ENCODE measurements at places on chromosomes 4 and X.
A peak's percentile ranks its signal among the peaks of the same experiment; 100 is the strongest.

DNA sequence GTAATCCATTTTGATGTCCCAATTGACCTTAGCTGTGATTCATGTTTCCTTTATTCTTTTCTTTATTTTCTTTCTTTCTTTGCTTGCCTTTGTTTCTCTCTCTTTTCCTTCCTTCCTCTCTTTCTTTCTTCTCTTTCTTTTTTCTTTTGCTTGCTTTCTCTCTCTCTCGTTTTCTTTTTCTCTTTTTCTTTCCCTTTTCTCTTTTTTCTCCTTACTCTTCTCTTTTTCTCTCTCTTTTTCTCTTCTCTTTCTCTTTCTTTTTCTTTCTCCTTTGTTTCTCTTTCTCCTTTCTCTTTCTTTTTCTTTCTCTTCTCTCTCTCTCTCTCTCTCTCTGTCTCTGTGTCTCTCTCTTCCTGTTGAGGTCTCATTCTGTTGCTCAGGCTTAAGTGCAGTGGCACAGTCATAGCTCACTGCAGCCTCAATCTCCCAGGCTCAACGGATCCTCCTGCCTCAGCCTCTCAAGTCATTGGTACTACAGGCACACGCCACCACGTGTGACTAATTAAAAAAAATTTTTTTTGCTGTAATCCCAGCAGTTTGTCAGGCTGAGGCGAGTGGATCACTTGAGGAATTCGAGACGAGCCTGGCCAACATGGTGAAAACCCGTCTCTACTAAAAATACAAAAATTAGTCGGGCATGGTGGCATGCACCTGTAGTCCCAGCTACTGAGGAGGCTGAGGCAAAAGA, 8.0 kb upstream of the DHRSX start:
- no peak for DNase-seq

- no peak for DNase-seq
Observed at GRCh38 chr4:187433141-187433540, 562.4 kb upstream of the ZFP42 start.

- DNase-seq, result no peak
Observed at GRCh38 chr4:13597141-13597540, 30.4 kb downstream of the BOD1L1 start.

GRCh38 chr4:104447294-104447693, 47.4 kb downstream of the CXXC4 start:
- DNase-seq, result no peak

- DNase-seq, result no peak
Observed at GRCh38 chr4:147780137-147780777, 48.4 kb downstream of the ARHGAP10 start.

DNA sequence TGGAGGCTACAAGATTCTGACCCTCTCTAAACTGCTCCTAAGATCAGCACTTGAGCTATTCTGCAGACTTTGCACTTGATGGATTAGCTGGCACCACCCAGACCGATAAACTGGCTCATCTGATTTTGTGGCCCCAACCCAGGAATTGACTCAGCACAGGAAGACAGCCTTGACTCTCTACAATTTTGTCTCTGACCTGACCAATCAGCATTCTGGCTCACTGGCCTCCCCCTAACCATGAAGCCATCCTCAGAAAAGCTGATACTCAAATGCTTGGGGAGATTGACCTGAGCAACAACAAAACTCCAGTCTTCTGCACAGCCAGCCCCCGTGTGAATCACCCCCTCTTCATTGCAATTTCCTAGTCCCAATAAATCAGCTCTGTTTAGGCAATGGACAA, 195.4 kb upstream of the PPP1R2C start:
- DNase-seq, result no peak

DNA sequence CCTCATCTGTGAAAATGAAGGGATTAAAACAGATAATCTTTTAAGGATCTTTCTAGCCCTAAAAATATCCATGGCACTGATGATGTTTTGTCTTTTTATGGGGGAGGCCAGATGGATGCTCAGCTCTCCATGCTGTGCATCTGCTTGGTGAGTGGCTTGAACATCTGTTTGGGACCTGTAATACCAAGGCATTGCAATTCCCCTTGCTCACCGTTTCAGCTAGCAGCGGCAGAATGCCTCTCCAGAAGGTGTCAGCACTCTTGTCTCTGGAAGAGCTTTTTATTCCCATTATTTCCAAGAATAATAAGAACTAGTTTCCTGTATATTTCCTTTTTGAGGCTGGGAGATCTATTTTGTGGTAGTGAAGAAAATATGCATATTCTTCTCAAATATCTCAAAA, 151.9 kb upstream of the ANK2 start:
- DNase-seq, result peak; percentile 17

DNA sequence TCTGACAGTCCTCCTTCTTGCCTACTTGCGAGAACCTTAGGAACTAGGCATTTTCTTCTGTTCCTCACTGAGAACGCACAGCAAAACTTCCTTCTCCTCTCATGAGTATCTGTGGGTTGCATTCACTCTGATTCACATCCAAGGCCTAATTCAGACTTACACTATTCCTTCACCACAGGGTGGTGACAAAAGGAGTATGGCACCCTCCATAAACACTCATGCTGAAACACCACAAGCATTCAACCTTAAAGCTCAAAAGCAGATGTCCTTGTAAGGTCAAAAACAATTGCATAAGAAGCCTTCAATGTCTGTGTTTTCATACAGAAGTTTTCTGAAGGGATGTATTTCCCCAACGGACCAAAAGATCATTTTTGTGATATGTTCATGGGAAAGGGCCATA, 147.3 kb downstream of the CORIN start:
- DNase-seq, result no peak

GRCh38 chr4:161721947-161722346, 441.9 kb downstream of the FSTL5 start:
- DNase-seq, result no peak

GRCh38 chr4:7757501-7758471, 181.9 kb downstream of the AFAP1 start:
- no peak for DNase-seq

DNA sequence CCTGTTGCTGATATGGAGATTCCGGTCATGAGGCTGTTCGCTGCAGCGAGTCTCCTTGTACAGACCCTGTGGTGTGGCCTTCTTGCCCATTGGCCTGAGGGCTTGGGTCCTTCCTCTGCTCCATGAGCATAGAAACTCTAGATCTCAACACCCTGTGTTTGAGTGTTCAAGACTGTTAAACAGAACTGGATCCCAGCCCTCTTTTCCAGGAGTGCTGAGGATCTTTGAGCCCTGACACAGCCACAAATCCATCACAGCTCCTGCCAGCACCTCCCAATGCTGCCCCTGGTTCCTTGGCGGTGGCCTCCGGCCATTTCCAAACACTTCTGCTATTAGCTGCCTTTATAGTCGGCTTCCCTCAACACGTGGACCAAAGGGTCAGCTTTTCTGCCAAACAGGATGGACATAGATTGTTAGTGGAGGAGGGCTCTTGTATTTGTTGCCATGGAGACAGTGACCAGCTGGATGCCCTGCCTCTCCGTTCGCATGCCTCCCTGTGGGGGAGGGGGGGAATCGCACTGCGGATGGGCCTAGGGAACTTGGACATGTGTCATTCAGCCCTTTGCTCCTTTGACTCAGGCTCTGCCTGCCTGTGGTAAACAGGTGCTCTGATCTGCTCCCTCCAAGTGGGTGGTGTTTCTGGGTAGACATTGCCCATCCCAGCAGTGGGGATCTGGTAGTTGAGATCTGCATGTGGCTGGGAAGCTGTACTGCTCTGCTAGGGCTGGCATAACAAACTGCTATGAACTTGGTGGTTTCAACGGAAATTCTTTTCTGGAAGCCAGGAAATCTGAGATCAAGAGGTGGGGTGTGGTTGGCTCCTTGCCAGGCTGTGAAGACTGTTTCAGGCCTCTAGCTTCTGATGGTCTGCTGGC, 6.9 kb upstream of the WDR1 start:
- peak; percentile 65 for DNase-seq

- DNase-seq, result no peak
Observed at GRCh38 chr4:144948421-144948820, 149.6 kb downstream of the ANAPC10 start.

- DNase-seq, result no peak
Observed at GRCh38 chr4:144599621-144600020, 46.3 kb upstream of the HHIP start.

- no peak for DNase-seq
Observed at GRCh38 chrX:125236955-125237354, 82.7 kb upstream of the TEX13C start.

DNA sequence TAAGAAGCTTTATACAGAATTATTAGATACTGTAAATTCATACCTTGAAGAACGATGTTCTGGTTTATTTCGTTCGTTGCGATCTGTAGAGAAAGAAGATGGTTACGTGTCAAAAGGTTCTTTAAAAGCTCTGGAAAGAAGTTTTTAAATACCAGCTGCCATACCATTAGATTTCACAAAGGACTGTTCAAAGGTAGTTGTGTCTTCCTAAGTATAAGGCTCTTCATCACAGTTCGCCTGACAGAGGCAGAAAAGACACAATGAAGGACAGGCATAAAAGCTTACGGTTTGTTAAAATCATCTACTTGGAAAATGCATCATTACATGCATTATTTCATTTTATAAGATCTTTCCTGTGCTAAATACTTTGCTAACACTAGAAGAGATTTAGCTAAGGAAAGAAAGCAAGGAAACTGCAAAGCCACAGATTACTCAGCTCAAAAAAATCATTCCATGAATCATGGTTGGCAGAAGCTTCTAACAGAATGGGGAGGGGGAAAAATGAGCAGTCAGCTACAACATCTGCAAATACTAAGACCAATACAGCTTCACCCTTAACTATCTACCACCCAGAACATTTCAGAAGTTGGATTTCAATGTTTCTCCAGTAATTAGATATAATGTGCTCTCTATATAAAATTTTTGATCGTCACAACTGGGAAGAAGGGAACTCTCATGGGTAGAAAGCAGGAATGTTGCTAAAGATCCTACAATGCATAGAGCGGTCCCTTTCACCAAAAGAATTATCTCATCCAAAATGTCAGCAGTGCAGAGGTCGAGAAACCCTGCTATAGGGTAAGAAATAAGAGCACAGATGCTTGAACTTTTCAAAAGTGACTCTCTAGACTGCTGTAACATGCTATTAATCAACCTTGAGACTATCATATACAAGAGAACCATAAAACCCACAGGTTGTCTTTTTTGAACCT, 50.7 kb upstream of the PRSS48 start:
- DNase-seq, result no peak

DNA sequence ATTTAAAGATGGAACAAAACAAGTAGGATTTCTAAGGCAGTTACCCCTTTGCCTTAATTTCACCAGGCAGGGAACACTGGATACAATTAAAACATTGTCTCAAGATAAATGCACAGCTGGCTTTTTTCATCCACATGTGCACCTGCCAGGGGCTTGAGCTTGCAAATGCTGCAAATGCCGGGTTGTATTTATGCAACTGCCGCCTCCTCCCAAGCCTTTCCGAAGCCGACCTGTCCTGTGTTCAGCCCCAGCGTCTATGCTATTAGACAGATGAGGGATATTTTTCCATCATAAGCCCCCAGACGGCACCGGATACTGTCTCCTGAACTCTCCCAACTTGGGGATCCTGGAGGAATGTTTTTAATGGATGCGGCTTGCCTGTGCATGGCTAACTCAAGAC, 251.6 kb downstream of the CRLF2 start:
- no peak for DNase-seq

DNA sequence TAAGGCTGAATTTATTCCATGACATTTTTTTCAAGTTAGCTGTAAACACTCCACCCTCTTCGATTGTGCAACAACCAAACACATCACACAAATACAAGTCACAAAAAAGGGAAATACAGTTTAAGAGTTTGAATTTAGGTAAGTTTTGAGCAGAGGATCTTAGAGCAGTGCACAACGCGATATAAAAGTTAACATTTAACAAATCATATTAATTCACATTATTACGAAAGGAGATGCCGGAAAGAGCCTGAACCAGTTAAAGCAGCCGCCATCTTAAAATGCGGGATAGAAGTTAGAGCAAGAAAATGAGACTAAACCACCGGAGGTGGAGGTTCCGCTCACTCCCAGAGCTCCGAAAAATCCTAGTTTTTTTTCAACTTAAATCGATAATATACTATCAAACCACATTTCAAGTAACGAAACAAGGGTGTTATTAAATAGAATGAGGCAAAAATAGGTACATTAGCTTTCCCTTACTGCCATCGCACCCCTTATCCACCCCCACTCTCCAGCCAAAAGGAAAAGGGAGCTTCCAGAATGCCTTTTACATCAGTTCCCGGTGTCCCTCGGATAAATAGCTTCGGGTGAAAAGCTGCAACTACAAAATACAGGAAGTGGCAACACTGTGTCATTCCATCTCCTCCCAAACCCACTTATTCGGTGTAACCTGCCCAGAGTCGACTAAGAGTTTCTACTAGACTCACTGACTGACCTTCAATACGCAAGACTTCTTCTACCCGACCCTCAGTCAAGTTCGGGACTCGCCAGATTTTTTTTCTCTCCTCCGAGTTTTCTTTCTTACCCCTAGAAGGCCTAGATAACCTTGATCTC, 1.9 kb downstream of the UBE2D3 start:
- DNase-seq, result peak; percentile 66

- no peak for DNase-seq
Observed at GRCh38 chr4:158122501-158122900, 50.3 kb downstream of the GASK1B start.

DNA sequence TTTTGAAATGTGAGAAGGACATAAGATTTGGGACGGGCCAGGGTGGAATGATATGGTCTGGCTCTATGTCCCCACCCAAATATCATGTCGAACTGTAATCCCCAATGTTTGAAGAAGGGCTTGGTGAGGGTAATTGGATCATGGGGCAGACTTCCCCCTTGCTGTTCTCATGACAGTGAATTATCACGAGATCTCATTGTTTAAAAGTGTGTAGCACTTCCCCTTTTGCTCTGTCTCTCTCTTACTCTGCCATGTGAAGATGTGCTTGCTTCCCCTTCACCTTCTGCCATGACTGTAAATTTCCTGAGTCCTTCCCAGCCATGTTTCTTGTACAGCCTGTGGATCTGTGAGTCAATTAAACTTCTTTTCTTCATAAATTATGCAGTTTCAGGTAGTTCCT, 17.5 kb downstream of the MTMR8 start:
- DNase-seq, result no peak

DNA sequence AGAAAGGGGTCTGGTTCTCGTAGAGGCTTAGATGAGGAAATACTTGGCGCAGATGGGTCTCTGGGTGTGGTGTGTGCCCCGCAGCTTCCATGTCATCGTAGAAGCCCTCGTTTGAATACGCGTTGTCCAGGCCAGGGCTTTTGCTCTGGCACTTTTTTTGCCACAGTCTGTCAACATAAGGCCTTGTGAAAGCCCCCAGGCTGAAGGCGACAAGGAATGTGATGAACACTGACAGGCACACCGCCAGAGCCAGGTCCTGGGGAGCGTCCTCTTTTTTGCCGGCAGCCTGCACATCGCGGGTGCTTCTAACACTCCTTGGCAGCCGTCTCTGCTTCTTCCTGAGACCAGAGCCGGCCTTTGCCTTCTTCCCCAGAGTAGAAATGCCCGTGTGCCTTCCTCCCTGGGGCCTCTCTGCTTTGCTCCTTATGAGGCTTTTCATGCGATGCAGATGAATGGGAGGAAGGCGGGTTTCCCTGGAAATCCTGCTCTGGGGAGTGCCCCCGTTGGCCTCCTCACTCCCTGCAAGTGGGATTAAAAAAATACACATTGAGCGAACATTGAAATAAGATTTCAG, 24.4 kb downstream of the LRRC66 start:
- peak; percentile 75 for DNase-seq
